H7 (cell line): ENCODE measurements at places on chromosomes 12 and 14. TPM values are rescaled to one million over a fixed set of nuclear protein-coding genes. Genes with fewer than 3 reads are reported as not detected.
A peak's percentile ranks its signal among the peaks of the same experiment; 100 is the strongest.

Gene DPPA3
- total RNA-seq: 3.0 and 3.4 TPM in 2 replicates

Gene ALDH6A1
- total RNA-seq: 15.6 and 27.2 TPM in 2 replicates

Gene ART4
- not detected in 2 replicates for total RNA-seq

Gene RFLNA
- 1.4 and 3.7 TPM in 2 replicates for total RNA-seq

Gene NINJ2
- total RNA-seq: 0.74 and 2.6 TPM in 2 replicates

Gene OR10P1
- not detected in 2 replicates for total RNA-seq

GRCh38 chr12:25723336-25723735 is 170.3 kb upstream of the LMNTD1 start:
- no peak for DNase-seq

DNA sequence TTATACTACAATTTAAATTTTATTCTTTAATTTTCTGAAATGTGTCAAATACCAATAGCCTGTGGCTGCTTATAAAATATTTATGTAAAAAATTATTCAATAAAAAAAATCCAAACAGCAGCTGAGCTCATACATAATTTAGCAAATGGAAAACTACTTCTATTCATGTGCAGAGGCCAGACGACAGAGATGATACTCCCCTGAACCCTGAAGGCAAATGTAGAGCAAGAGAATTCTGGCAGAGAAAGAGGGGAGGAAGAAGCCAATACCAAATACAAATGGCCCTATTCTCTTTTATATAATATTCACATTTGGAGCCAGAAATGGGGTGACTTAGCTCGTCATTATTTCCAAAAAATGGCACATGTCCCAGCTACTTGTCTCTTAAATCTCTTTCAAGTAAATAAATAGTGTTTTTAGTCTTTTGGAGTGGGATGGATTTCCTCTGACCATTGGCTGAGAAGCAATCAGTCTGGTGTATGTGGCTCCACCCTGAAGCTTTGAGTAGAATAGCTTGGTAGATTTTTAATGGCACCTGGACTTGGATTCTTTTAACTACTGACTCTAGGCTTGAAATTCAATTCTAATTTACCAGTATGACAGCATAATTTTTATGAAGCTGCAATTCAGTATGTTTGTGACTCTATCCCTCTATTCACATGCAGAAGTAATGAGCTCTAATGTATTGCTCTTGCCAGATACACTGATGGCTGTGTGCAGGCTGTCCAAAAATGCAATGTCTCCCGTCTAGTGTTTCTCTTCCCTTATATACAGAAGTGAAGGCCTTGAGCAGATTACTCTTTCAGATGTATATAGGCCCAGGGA is 113.4 kb upstream of the SCAF11 start:
- DNase-seq: no peak

DNA sequence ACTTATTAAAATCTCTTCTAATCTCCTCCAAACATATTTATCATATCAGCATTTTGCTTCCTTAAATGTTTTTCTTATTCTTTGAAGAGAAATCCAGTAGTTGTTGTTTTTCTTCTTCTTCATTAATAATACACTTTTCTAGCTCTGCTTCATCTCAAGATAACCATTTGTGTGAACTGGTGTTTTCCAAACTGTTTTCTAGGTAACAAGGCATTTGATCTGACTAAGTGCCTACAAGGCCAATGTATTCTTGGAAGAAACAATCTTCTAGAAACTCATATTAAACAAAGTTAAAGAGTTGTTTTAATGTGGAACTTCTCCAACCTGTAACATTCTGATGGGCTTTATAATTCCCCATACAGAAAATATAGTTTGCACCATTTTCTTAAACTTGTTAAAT is 30.8 kb upstream of the IFNG start:
- DNase-seq: no peak

DNA sequence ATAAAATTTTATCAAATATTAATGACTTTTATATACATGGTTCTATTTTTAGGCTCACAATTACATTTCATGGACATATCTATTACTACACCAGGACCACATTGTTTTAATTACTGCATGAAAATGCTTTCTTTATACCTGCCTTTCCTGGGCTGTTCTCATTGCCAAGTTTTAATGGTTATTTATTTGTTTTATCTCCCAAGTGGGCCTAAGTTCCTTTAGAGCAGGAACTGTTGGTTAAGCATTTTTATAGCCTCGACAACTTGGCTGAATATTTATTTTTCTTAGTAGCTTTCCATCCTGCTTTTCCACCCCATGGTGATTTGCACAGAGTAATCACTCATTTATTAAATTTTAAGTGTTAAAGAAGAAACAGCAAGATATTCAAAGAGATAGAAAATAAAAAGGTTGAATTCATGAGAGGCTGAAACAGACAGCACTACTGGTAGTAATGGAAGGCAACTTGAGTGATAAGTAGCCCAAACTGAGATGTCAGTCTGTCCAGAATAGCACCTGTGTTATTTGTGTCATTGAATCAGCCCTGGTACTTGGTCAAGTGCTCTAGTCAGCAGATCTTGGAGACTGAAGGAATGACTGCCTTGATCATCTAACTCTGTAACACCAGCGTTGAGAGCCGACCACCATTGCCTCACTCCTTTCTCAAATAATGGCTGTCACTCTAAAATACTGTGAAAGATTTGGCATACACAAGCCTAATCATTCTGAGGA is 119.1 kb upstream of the EGLN3 start:
- no peak for DNase-seq

GRCh38 chr12:90331262-90331661 is 622.6 kb upstream of the ATP2B1 start:
- DNase-seq: no peak

DNA sequence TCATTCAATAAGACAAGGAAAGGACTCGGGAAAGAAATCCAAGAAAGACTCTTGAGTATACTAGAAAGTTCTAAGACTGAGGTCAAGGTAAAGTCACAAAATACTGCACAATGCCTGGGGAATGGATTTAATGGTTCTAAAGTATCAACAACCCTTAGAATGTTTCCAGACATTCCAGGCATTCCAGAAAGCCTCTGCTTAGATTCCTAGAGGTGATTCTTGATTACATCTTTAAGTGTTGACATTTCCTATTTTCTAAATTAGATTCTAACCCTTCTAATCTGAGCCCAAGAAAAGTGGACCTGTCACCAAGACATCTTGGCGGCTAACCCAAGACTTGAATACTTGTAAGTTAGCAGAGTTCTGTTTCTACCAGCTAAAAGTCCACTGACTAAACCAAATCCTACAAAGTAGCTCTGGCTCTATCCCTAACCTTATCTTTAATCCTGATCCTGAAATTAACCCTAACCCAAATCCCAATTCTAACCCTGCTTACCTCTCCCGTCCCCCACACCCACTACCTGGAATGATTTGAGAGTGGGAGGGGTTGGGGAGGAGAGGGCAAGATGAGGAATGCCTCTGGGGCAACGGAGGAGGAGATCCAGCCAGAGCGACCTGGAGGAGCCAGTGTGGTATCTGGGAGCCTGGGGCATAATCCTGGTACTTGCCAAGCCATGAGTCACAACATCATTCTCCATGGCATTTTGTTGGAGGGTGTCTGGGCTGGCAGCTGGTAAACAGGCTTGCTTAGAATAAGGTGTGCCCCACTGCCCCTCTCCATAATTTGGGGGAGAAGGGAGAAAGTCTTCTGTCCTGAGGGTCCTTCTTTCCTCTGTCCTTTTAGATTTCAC is 93.4 kb upstream of the HOXC13 start:
- no peak for DNase-seq

DNA sequence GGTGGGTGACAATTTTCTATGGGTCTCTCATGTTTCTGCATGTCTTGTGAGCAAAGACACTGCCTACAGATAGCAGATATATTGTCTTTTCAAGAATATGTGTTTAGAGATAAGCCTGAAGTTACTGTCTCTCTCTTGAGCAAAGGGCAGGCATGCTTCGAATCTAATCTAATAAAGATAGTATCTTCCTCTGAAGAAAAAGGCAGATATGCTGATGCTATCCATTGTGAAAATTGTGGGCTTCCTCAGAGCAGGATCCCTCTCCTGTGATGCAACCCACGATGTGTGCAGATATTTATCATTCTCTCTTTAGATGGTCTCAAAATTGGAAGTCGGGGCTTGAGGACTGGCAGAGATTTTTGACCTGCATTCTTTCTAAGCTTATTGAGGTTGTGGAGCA is 187.0 kb downstream of the DACT1 start:
- DNase-seq: no peak

DNA sequence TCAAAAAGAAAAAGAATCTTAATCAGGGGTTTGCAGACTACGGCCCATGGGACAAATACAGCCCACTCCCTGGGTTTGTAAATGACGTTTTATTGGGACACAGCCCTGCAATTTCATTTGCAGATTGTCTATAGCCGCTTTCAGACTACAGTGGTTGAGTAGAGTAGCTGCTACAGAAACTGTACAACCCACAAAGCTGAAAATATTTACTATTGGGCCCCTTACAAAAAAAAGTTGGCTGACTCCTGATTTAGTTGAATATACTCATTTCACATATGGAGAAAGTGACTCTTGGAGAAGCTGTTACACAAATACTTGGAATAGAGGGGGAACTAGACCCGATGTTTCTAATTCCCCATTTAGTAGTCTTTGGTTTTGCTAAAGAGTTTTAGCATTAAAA is 162.5 kb upstream of the NOS1 start:
- no peak for DNase-seq

GRCh38 chr12:52630599-52631200 is 12.3 kb upstream of the KRT73 start:
- no peak for DNase-seq

DNA sequence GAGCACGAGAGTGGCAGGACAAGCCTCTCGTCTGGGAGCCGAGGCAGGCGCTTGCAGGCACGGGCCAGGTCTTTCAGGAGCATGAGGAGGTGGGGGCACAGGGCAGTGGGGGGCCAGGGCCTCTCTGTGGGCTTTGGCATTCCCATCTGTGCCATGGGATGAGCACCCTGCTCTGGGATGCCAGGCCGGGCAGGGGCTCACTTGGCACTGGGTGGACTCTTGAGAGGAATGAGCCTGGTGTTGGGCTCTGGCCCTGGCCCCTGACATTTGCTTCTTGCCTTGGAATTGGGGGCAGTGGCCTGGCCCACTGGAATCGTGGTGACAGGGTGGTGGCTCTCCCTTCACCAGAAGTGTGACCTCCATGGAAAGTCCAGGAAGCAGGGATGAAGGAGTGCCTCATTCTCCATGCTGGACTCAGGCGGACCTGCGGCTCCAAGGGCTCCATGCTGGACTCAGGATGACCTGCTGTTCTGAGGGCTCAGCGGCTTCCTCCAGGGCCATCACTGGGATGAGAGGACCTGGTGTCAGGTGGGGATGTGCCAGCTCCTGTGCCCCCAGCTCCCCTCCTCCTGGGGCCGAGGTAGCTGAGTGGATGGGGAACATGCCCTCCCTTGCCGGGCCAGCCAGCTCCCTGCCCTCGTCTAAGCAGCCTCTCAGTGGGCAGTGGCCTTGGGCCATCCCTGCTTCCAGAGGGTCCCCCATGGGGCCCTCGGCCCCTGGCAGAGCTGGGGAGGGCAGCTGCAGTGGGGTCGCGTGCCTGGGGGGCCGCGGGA is 220.3 kb downstream of the KIF26A start:
- peak; percentile 62 for DNase-seq

DNA sequence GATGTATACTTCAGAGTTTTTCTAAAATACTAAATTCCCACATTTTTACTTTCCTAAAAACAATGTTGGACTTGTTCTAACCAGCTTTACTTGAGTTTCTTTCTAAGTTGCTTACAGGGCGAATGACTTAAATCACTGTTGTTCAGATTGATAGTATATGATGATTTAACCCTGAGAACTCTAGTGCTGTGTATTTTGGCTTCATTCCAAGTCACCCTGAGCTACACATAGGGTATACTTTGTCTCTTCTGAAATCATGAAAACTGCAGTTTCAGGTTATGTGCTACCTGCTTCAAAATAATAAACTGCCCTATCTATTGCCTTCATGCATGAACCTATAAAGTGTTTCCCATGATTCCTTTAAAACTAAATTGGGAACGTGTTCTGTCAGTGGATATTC is 162.5 kb upstream of the PDE3A start:
- DNase-seq: no peak

DNA sequence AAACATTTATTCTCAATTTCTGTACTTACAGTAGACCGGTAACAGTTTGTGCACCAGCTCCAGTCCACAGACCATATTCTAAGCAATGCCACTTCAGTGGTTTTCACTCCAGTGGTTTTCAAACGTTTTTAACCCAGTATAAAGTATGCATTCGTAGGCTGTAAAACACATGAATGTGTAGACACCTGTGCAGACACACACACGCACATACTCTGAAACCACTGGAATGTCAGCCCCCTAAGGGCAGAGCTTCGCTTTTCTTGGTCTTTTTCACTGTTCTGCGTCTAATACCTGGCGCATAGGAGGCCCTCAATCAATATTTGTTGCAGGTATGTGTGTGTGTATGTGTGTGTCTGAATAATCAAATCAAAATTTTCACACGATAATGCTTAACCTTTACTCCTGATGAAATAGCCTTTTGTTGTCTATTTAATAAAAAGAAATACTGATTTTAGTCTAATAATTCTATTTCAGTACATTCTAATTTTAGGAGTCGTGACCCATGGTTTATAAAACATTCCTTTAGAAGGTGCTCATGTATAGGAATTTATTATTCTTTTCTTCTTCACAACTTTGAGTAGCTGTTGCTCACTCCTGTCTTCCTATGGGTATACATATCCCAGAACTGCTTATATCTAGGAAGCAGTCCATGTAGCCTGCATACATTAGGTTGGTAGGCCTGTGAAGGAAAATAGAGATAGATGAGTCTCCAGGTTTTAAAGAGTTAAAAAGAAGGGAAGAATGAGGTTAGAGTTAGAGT is 73.6 kb upstream of the REP15 start:
- DNase-seq: no peak

DNA sequence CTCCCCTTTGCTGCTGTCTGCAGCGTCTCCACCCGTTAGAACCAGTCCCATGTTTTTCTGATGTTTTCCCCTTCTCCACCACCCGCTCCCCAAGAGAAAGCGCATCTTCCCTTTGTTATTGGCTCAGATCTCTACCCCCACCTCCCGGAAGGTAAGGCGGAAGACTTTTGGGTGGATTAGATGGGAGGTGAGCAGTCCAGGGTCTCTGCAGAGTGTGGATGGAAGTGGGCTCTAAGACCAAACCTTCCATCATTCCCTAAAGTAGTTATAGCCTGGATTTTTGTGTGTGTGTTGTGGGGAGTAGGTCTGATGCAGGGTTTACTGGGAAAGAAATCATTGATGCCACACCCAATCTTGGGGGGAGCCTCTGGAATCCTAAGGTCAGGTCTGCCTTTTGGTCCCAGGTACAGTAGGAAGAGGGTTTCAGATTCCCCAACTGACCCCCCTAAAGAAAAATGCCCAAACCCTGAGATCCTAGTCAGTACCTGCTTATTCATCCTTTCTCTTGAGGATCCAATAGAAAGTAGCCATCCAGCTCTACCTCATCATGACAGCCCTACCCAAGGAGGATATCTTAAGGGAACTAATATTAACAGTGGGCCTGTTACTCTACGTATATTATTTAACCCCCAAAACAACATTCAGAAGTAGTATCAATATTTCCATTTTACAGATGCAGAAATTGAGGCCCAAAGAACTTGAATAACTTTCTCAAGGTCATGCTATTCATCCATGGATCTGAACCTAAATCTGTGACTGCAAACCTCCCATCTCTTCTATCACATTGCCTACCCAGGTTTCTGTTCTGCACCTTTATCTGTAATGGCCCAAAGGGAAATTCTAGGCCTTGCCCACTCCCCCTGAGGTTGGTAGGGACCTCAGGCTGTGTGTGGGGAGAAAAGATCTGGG is 1.1 kb downstream of the KIF5A start:
- no peak for DNase-seq
